ENCODE measurements at places on chromosomes 6 and 20. TPM values are rescaled to one million over a fixed set of nuclear protein-coding genes. Genes with fewer than 3 reads are reported as not detected.

Gene SIRPB1
- 0.23 TPM for polyA plus RNA-seq

Gene TSBP1
- not detected for polyA plus RNA-seq

Gene GLP1R
- polyA plus RNA-seq, result not detected

Gene BCAS1
- not detected for polyA plus RNA-seq

Gene CCDC167
- polyA plus RNA-seq, result 64.3 TPM

Gene VGLL2
- not detected for polyA plus RNA-seq

Gene COL9A3
- polyA plus RNA-seq, result 0.15 TPM

Gene RRAGD
- 2.8 TPM for polyA plus RNA-seq

Gene SIGLEC1
- polyA plus RNA-seq, result not detected

Gene SIRPB2
- not detected for polyA plus RNA-seq

Gene ITPR3
- 2.4 TPM for polyA plus RNA-seq

Gene IL17A
- not detected for polyA plus RNA-seq

Gene ESF1
- 6.9 TPM for polyA plus RNA-seq

Gene ID4
- polyA plus RNA-seq, result not detected

Gene IP6K3
- not detected for polyA plus RNA-seq

Gene BAK1
- 11.8 TPM for polyA plus RNA-seq

Gene USP49
- 0.48 TPM for polyA plus RNA-seq

Gene BMP7
- polyA plus RNA-seq, result not detected

Gene ACAT2
- polyA plus RNA-seq, result 38.2 TPM

Gene TRAPPC3L
- not detected for polyA plus RNA-seq

Gene SLC26A8
- polyA plus RNA-seq, result not detected

Gene MTCH1
- polyA plus RNA-seq, result 78.3 TPM

Gene FRK
- polyA plus RNA-seq, result not detected

Gene AKAP7
- 14.2 TPM for polyA plus RNA-seq

Gene OR14J1
- not detected for polyA plus RNA-seq

Gene HTR1E
- polyA plus RNA-seq, result not detected

Gene POPDC3
- not detected for polyA plus RNA-seq

Gene FAXC
- not detected for polyA plus RNA-seq

Gene CST4
- not detected for polyA plus RNA-seq

Gene WTAP
- polyA plus RNA-seq, result 128 TPM

Gene EYS
- polyA plus RNA-seq, result 0.07 TPM

Gene IL17F
- not detected for polyA plus RNA-seq

Gene GUCA1A
- polyA plus RNA-seq, result not detected

Gene MAN1A1
- polyA plus RNA-seq, result 6.1 TPM

Gene RSPO3
- not detected for polyA plus RNA-seq

Gene ULBP2
- 0.41 TPM for polyA plus RNA-seq
